ENCODE measurements at places on chromosomes 7 and 10.

- no peak for DNase-seq
Measured at GRCh38 chr10:33519130-33519860, 184.8 kb upstream of the NRP1 start.

DNA sequence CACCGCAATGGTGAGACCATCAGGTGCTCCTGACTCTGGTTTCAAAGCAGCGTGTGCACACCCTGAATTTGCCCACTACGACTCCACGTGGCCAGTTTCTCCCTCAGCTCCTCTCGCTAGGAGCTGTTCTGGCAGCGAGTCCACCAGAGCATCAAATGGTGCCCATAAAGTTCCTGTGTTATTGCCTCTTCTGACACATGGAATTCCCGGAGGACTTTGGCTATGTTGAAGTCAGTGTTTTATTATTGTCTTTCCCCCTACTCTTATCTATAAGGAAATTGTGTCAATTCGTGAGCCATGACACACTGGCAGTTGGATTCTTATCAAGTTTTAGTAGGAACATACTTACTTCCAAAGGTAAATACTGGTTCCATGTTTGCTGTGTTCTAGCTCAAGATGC, 53.9 kb upstream of the NPVF start:
- DNase-seq: no peak

GRCh38 chr10:126097558-126098225, 201.3 kb downstream of the FANK1 start:
- no peak for DNase-seq

DNA sequence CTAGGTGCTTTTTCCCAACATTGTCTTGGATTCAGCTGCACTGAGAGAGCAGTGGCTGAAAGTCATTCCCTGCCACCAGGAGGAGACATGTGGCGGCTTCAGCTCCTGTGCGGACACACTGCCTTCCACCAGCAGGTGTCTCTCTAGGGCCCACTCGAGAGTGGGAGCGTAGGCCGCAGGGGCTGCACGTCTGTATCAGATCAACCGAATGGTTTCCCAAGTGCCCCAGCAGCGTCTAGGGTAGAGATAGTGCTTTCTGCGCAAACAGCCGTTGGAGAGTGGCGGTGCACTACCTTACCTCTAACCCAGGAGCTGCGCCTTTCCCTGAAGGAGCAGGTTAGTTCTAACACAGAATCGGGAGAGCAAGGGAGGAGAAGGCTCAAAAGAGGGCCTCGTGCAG, 31.7 kb downstream of the PAPOLB start:
- DNase-seq: peak; percentile 70
